Vagina (tissue), 2 donors: ENCODE measurements at places on chromosomes 7 and 10. TPM values are rescaled to one million over a fixed set of nuclear protein-coding genes. Genes with fewer than 3 reads are reported as not detected.

DNA sequence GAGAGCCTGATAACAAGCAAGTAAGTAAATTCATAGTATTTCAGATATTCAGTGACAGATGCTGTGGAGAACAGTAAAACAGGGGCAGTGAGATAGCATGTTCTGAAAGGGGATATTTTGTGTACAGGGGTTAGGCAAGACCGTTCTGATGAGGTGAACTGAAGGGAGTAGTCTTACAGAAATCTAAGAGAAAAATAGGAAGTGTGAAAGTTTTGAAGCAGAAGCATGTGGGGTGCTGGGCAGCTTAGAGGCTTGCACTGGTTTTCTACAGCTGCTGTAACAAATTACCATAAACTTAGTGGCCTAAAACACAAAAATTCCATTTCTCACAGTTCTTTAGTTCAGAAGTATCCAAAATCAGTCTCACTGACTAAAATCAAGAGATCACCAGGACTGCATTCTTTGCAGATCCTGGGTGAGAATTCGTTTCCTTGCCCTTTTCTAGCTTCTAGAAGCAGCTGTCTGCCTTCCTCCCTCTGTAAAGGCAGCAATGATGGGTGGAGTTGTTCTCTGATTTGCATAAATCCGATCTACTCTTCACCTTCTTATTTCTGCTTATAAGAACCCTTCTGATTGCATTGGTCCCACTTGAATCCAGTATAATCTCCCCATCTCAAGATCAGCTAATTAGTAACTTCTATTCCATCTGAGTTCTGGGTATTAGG, 7.5 kb upstream of the KLF14 start:
- no peak overlapping the region for H3K4me3 ChIP-seq
- no peaks in the 10 kb centered on the region for H3K36me3 ChIP-seq
- DNase-seq: no peak
- H3K27me3 ChIP-seq: no peaks in the 10 kb centered on the region
- no peak overlapping the region for H3K27ac ChIP-seq

GRCh38 chr7:112331492-112331891, 118.8 kb upstream of the IFRD1 start:
- H3K4me3 ChIP-seq: no peak overlapping the region
- H3K27me3 ChIP-seq: no peaks in the 10 kb centered on the region
- no peak overlapping the region for H3K27ac ChIP-seq
- DNase-seq: no peak

DNA sequence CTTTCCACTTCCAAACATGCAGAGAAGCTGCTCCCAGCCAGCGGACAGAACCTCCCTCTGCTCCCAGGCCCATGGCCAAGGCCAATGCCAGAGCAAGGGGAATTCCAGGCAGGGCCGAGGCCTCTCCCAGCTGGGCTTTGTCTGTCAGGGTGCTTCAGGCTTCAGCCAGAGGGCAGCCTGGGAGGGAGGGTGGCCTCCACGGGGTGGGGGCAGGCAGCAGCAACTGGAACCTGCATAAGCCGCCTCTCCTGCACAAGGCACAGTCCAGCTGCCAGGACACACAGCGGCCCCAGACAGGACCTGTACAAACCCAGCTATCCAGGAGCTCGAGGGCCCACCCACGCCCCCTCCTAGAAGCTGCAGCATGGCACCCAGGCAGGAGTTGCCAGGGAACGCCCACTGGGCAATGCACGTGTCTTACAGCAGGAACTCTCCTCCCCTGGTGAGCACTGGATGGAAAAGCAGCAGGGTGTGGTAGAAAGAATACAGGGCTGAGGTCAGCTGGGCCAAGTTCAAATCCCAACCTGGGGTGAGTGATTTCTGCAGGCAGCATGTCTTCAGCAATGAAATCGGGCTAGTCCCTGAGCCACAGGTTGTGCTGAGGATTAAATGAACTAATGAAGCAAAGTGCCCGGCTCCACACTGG, 7.6 kb downstream of the FAM53B start:
- H3K4me1 ChIP-seq: peaks cover 100% of the 10 kb centered on the region
- H3K36me3 ChIP-seq: no peaks in the 10 kb centered on the region
- no peaks in the 10 kb centered on the region for H3K27me3 ChIP-seq

The NODAL gene
- not detected for total RNA-seq

GRCh38 chr7:80662252-80662651, 23.8 kb downstream of the CD36 start:
- H3K4me1 ChIP-seq: no peaks in the 10 kb centered on the region
- H3K27ac ChIP-seq: no peak overlapping the region
- no peak for DNase-seq
- no peak overlapping the region for H3K4me3 ChIP-seq
- no peaks in the 10 kb centered on the region for H3K36me3 ChIP-seq

GRCh38 chr7:26398756-26399509, 107.3 kb downstream of the SNX10 start:
- peak overlapping the region; percentile 73 for H3K27ac ChIP-seq
- peaks cover 16% of the 10 kb centered on the region for H3K4me1 ChIP-seq
- DNase-seq: no peak
- H3K27me3 ChIP-seq: no peaks in the 10 kb centered on the region

GRCh38 chr10:31033147-31033546, 1.5 kb upstream of the ZNF438 start:
- H3K27me3 ChIP-seq: no peaks in the 10 kb centered on the region
- peak overlapping the region; percentile 61 for H3K4me3 ChIP-seq
- H3K36me3 ChIP-seq: no peaks in the 10 kb centered on the region

- H3K27me3 ChIP-seq: no peaks in the 10 kb centered on the region
- no peak overlapping the region for H3K4me3 ChIP-seq
- DNase-seq: no peak
- H3K36me3 ChIP-seq: no peaks in the 10 kb centered on the region
Observed at GRCh38 chr10:97074256-97075145, 111.3 kb downstream of the SLIT1 start.

DNA sequence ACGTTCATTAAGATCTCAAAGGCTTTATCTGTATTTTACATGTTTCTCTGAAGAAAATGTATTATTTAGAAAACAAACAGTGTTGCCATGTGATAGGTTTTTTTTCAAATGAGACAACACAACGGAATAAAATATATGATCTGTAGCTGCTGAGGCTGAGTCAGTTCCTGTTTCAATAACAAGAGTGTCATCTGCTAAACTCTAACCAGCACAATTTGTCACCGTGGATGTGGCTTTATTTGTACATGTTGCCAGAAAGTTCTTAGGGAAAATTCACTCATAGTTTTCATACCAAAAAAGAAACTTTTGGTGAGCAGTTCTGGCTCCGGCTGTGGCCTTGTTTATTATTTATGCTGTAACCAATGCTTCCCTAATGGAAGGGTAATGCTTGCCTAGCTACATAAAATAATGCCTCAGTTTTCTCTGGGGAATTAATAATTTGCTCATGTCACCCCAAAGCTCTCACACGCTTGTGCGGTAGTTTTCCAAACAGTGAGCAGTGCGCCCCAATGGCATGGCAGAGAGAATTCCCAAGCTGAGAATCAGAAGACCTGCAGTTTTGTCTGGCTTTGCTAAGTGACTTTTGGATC, 20.3 kb upstream of the KLF6 start:
- H3K27me3 ChIP-seq: no peaks in the 10 kb centered on the region
- no peaks in the 10 kb centered on the region for H3K36me3 ChIP-seq
- H3K27ac ChIP-seq: peak overlapping the region; percentile 89
- H3K4me3 ChIP-seq: no peak overlapping the region
- DNase-seq: no peak
- H3K4me1 ChIP-seq: peaks cover 68% of the 10 kb centered on the region

The CNNM1 gene
- 2.5 TPM for total RNA-seq

DNA sequence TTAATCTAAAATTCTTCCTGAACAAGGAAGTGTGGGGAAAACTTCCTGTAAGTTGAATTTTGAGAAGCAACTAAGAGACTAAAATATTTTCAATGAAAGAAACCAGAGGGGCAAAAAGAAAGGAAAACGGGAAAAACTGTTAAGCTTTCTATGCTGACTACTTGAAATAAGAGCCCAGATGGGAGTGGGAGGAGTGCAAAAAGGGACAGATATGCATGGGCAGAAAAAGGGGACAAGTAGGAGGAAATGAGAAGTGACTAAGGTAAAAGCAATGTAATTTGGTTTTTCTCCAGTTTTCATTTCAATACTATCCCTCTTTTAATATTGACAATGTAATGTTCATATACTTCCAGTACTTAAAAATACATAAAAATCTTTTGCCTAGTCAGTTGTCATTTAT, 11.1 kb downstream of the OGA start:
- no peaks in the 10 kb centered on the region for H3K36me3 ChIP-seq
- no peak overlapping the region for H3K4me3 ChIP-seq
- H3K27me3 ChIP-seq: no peaks in the 10 kb centered on the region
- no peak for DNase-seq

GRCh38 chr7:43553999-43554398, 28.9 kb upstream of the STK17A start:
- H3K4me1 ChIP-seq: no peaks in the 10 kb centered on the region
- no peaks in the 10 kb centered on the region for H3K27me3 ChIP-seq
- H3K36me3 ChIP-seq: no peaks in the 10 kb centered on the region
- no peak overlapping the region for H3K27ac ChIP-seq
- no peak for DNase-seq

- H3K27ac ChIP-seq: no peak overlapping the region
- no peaks in the 10 kb centered on the region for H3K4me1 ChIP-seq
- H3K4me3 ChIP-seq: no peak overlapping the region
- no peaks in the 10 kb centered on the region for H3K27me3 ChIP-seq
Observed at GRCh38 chr10:85212526-85212925, 884.1 kb downstream of the CCSER2 start.

GRCh38 chr7:43535810-43536585, 46.9 kb upstream of the STK17A start:
- no peaks in the 10 kb centered on the region for H3K36me3 ChIP-seq
- H3K4me1 ChIP-seq: peaks cover 23% of the 10 kb centered on the region
- no peaks in the 10 kb centered on the region for H3K27me3 ChIP-seq
- DNase-seq: no peak
